ENCODE measurements at places on chromosomes 3 and 15. TPM values are rescaled to one million over a fixed set of nuclear protein-coding genes. Genes with fewer than 3 reads are reported as not detected.

PRR20G gene
- not detected for total RNA-seq

DNA sequence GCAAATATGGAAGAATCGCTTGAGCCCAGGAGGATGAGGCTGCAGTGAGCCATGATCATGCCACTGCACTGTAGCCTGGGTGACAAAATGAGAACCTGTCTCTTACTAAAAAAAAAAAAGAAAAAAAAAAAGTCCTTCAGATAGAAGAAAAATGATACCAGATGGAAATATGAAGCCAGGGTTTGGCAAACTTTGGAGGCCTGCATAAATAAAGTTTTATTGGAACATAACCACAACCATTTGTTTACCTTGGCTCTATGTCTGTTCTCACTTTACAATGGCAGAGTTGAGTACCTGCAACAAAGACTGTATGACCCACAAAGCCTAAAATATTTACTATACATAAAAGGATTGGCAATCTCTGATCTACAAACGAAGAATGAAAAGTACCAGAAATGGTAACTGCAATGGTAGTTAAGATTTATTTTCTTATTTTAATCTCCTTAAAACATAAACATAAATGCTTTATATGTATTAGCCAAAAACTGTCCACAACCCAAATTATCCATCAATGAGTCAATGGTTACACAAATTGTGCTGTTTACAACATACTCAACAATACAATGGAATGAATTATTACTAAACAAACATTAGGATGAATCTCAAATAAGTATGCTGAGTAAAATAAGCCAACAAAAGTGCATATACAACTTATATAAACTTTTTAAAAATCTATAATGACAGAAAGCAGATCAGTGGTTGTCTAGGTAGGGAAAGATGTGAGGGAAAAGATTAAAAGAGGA lies 41.8 kb downstream of the GOLGB1 start:
- no peak for DNase-seq

DNA sequence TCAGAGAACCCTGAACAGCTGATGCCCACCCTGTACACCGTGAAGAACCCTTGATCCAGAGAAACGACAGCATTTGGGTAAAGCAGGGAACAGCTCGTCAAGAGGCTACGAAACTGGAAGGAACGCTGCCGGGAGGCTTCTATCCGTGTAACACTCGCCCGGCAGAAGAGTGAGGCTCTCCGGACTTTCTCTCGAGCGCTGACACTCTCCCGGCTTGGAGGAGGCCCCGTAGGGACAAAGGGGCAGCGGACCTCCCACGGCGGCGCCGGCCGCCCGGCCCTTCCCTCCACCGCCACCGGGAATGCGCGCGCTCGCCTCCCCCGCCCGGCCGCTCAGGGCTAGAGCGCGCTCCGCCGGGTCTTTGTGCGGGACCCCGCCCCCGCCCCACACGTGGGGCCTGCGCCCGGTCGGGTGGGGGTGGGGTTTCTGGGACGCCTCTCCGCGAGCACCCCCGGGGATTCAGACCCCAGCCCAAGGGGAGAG lies 1.7 kb downstream of the HYAL2 start:
- DNase-seq = peak; percentile 48

SLC2A2 gene
- not detected for total RNA-seq

KLHL6 gene
- total RNA-seq = not detected

ADIPOQ gene
- total RNA-seq = not detected

GRCh38 chr3:128933213-128933921 lies 53.9 kb downstream of the ACAD9 start:
- no peak for DNase-seq

- DNase-seq = no peak
These were observed 149.7 kb downstream of the AKAP13 start for GRCh38 chr15:85530079-85530478.

- DNase-seq = no peak
These were observed 9.3 kb downstream of the ARL13B start for GRCh38 chr3:93989241-93989640.

GRCh38 chr3:131020122-131020693 lies 6.4 kb downstream of the ASTE1 start:
- no peak for DNase-seq

DNA sequence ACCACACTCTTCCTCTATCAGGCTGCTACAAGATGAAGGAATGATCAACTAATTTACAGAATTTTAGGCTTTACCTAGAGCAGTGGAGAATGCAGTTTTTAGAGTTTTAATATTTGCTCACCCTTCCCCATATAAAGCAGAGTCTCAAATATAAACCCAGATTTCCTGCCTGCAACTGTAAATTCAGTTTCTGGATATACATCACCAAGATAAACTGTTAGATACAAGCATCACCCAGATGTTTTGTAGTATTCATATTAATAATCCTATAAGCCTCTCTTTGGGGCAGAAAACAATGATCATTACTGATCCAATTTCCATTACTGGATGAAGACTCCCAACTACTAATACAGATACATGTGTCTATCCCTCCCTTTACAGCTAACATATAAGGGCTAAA lies 205.9 kb downstream of the TNIK start:
- DNase-seq = no peak

GRCh38 chr3:122758877-122759560 lies 34.6 kb downstream of the HSPBAP1 start:
- no peak for DNase-seq

GRCh38 chr15:60611592-60612346 lies 132.8 kb upstream of the ICE2 start:
- peak; percentile 16 for DNase-seq

GRCh38 chr3:39250116-39250747 lies 29.6 kb downstream of the CX3CR1 start:
- peak; percentile 53 for DNase-seq

- no peak for DNase-seq
These were observed 53.4 kb downstream of the FEM1B start for GRCh38 chr15:68330901-68331300.

DNA sequence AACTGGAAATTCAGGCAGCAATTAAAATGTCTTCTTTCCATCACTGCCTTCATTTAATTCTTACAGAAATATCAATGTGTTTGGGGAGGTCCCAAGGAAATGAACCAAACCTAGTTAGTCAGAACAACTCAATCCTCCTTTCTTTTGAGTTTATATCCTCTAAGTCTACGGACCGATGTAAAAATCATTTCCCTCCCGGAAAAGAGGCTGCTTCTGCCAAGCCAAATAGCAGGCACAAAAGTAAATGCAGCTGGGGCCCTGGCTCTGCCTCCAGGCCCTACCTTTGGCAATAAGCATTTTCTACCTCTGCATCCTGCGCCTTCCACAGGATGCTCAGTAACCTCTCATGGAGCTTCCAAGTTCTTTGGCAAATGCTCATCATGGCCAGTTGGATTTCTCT lies 122.5 kb upstream of the COL8A1 start:
- no peak for DNase-seq

SUSD5 gene
- total RNA-seq = 2.9 TPM

- no peak for DNase-seq
These were observed 21.6 kb downstream of the REC114 start for GRCh38 chr15:73464602-73465001.

DNA sequence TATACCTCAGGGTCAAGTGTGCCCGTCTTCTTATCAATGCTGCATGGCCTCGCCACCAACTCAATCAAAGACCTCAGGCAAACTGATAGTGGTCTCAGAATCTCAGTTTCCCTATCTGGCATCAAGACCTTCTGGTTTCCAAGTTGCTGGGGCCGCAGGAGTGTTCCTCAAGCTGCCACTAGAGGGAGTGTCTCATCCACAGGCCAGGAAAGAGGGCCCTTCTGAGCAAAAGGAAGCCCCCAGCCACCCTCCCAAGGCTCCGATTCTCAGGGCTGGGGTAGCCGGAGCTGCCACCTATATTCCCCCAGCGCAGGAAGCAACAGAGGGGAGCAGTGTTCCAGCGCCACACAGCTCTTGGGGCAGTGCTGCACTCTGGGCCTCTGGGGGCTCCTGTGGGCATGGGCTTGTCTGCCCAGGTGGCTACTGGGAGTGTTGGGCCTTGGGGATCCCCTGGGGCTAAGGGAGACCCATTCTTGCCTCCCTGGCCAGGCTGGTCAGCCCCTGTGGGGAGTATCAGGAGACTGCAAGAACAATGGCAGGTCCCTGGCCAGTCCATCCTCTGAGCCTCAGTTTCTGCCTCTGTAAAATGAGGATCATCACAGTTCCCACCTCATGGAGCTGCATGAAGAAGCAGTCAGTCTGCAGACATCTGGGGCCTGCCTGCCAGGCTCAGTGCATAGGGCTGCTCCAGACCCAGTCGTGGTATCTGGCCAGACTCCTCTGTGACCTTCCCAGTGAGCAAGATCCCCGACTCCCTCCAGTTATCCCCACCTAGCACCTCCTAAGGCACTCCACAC lies 23.4 kb upstream of the SEC13 start:
- DNase-seq = peak; percentile 60

- DNase-seq = no peak
These were observed 60.9 kb downstream of the RPLP1 start for GRCh38 chr15:69513450-69513960.

DNA sequence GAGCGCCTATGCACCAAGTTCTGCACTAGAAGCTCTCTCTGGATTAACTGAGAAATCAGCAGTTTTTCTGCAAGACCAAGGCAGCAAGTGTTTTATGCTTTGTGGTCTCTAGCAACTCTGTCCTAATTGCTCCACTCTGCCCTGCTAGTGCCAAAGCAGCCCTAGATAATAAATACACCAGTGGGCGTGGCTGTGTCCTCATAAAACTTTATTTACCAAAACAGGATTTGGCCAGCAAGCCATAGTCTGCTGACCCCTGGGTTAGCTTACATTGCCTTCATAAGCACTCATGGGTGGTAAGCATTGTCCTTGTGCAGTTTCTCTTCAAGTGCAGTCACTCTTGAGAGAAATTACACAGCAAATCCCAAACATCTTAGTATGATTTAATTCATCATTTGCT lies 30.7 kb upstream of the SLC24A5 start:
- no peak for DNase-seq

DNA sequence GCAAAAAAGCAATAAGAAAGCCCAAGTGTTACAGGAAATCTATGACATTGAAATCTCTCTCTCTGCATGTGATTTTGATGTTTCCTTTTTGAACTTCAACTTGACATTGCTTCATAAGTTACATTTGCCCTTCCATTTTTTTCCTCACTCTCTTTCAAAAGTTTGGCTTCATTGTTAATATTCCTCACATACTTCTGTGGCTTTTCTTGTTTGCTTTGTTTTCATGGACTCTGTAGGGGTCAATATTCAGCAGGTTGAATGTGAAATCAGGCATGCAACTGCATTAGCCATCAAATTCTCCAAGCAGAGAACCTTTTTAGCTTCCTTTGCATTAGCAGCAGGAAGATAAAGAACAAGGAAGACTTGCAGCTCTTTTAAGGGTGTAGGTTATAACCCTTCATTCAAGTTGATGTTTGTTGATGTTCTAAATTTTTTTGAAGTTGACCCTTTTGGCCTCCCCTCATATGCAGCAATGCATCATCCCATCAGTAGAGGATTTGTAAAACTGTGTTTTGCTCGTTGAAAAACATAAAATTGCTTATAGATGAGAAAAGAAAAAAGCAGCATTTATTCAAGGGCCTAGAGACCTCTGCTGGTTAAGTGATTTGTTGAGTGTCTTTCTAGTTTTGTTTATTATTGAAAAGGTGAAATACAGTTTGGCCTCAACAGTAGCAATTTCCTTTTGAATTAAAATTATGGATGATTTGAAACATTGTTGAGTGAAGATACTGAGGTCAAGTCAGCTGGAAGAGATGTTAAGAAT lies 211.4 kb downstream of the IL5RA start:
- DNase-seq = no peak

GRCh38 chr15:87962428-87962827 lies 294.1 kb downstream of the NTRK3 start:
- DNase-seq = peak; percentile 52

TM4SF1 gene
- total RNA-seq = 299 TPM

- no peak for DNase-seq
These were observed 28.9 kb downstream of the IDH3A start for GRCh38 chr15:78178064-78178463.

PRICKLE2 gene
- total RNA-seq = 22.0 TPM

DNA sequence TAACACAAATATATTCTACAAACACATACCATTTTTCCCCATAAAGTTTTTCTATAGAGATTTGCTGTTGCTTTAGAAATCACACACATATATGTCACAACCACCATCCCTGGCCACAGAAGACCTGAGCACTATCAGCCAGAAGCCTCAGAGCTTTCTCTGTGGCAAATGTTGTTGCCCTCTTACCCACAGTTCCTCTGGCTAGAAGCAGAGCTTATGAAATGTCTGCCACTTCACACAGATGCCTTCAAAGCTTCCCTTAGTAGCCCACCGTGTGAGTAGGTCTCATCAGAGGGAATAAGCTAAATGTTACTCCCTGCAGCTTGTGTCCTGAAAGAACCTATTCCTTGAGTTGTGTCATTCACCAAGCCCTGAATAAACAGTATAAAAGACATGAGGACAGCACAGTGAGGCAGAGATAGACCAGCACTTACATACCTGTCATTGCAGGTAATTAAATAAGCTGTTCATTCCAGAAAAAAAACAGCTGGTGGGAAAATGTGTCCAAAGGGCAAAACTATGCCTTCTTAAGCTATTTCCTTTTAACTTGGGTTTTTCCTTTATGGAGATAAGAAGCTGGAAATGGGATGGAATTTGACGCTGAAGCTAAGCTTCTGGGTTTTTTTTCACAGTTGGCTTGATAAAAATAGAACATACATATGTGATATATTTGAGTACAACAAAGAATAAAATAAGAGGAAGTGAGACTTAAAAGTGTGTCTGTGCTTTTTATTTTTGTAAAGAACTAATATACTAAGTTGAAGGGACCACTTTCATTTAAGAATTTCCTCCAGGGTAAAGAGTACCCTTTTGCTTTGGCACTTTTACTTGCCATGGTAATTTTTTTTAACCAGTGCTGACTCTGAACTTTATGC lies 391.4 kb downstream of the KCNH8 start:
- DNase-seq = no peak

- no peak for DNase-seq
These were observed 427.4 kb downstream of the FOXP1 start for GRCh38 chr3:71156062-71156665.

SLC22A14 gene
- not detected for total RNA-seq

GOLGA6L10 gene
- 0.49 TPM for total RNA-seq

DNA sequence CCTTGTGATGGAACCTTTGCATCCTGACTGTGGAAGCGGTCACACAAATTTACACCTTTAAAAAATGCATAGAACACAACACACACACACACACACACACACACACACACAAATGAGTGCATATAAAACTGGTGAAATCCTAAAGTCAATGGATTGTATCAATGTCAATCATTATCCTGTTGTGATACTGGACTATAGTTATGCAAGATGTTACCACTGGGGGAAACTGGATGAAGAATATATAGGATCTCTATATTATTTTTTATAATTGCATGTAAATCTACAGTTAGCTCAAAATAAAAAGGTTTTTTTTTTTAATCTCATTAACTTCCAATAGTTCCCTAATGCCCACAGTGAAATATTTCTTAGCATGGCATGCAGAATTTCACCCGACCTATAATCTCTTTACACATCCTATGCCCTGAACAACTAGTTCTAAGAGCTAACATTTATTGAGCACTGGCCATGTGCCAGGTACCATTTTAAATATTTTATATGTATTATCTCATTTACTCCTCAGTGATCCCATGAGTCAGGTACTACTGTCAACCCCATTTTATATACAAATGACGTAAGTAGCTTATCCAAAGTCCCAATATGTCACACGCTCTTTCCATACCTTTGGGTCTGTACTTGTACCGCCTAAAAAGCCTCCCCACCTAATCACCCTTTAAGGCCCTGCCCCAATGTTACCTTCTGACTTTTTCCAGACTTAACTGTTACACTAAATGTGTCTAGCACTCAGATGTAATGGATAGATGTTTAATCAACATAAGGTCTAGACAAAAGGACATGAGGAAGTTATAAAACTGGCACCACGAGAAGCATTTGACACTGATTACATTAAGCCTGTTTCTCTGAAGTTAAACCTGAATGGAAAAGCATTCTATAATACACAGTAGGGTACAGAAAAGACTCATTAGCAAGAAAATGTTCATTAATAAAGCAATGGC lies 5.5 kb downstream of the ABCC5 start:
- no peak for DNase-seq

RGMA gene
- 6.1 TPM for total RNA-seq
